ENCODE measurements at places on chromosomes 1 and 21. TPM values are rescaled to one million over a fixed set of nuclear protein-coding genes. Genes with fewer than 3 reads are reported as not detected.
A peak's percentile ranks its signal among the peaks of the same experiment; 100 is the strongest.

DISC1 gene
- total RNA-seq, result 16.0 TPM

C4BPA gene
- total RNA-seq, result not detected

DLGAP3 gene
- not detected for total RNA-seq

LMO4 gene
- 35.2 TPM for total RNA-seq

ARTN gene
- 1.1 TPM for total RNA-seq

FBXO44 gene
- total RNA-seq, result 29.6 TPM

PRDM16 gene
- 7.4 TPM for total RNA-seq

DNA sequence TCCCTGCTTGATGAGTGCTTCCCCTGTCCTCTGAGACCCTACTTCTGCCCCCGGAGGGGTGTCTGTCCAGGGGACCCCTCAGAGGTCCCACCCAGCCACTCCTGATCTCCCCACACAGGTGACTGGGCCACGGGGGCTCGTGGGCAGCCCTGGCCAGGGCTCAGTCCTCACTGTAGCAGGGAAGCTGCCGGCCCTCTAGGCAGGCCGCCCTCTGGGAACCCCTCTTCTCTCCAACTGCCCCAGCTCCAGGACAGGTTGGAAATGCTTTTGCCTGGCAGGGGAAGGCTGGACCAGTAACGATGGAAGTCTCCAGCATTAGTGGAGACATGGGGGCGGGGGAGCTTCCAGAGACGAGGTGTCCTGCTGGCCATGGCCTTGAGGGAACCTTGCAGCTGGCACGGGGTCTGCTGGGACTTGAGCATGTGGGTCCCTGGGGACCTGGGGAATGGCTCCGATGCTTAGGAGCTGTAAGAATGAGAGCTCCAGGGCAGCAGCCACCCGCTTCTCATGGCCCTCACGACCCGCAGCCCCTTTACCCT is 3.1 kb upstream of the FNDC10 start:
- peak; percentile 77 for DNase-seq
- H3K27ac ChIP-seq, result no peak overlapping the region
- H3K4me1 ChIP-seq, result peaks cover 4% of the 10 kb centered on the region
- no peaks in the 10 kb centered on the region for H3K36me3 ChIP-seq

DNA sequence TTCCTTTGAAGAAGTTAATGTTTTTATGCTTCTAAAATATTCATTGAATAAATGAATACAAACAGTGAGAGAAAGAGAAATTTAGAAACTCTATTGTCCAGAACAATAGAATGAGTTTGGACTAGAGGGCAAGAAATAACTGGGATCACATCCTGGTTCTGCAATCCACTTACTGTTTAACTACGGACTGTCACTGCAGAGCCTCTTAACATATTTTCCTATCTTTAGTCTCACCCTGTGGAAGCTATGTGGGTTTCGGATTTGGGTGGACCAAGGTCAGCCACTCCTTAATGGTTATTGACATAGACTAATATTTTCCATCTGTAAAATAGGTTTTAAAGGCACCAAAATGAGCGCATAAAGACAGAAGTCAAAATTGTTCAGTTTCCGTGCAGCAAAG is 116.6 kb downstream of the UBE2U start:
- no peaks in the 10 kb centered on the region for H3K36me3 ChIP-seq
- no peaks in the 10 kb centered on the region for H3K4me1 ChIP-seq
- no peak overlapping the region for H3K4me3 ChIP-seq
- no peak for DNase-seq

DNA sequence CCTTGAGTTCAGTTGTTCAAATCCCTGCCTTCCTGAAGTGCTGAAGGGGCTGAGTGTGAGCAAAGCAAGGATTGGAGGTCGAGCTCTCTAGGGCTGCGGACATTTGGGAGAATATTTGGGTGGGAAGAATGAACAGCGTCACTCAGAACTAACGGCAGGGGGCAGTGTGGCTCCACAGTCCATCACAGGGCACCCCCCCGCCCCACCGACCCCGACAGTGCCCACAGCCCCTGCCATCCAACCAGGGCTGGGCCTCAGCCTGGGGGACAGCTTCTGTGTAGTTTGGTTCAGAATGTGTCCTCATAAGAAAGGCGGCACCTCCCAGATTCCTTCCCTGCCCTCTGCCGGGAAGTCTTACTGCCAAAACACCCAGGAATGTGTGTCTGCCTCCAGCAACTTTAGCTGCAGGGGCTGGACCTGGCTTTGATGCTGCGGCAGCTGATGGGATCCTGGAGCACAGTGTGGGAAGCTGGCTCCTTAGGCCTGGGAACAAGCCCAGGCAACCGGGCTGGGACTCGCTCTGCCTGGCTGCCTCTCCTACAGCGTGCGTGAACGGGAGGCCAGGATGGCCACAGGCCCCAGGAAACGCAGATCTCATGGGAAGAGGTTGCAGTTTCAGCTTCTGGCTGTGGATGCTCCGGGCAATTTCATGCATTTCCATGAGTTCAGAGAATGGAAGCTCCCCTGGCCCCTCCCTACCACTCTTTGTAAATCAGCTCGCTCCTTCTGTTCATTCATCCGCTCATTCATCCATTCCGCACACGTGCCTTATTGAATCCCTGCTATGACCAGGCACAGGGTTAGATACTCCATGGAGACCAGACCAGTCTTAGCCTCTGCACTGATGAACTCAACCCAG is 104.9 kb upstream of the TMPRSS2 start:
- no peak overlapping the region for H3K4me3 ChIP-seq
- no peaks in the 10 kb centered on the region for H3K27me3 ChIP-seq
- H3K4me1 ChIP-seq, result peaks cover 56% of the 10 kb centered on the region
- peak; percentile 96 for DNase-seq
- H3K36me3 ChIP-seq, result no peaks in the 10 kb centered on the region

DNA sequence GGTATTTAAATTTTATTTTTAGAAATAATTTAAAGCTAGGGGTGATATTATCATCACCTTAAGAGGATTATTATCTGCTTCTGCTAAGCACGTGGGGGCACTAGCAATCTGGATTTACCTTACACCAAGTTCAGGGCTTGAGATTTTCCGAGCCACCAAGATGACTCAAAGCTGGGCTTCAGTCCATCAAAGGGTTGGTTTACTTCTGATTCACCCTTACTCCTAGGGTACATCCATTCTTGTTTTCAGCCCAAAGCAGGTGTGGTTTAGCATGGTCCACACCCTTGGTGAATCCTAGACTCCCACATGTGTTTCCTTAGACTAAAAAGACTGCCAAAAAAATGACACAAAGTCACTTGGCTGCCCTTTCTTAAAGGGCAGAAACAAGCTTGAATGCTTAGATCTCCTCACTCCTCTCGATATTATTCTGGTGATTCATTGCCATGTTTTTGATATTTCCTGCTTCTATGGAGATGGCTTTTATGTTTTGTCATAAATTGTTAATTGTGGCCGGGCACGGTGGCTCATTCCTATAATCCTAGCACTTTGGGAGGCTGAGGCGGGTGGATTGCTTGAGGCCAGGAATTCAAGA is 9.8 kb upstream of the PRSS38 start:
- DNase-seq, result no peak
- no peak overlapping the region for H3K4me3 ChIP-seq
- H3K27ac ChIP-seq, result no peak overlapping the region
- H3K27me3 ChIP-seq, result peaks cover 74% of the 10 kb centered on the region
- H3K4me1 ChIP-seq, result peaks cover 2% of the 10 kb centered on the region

DNA sequence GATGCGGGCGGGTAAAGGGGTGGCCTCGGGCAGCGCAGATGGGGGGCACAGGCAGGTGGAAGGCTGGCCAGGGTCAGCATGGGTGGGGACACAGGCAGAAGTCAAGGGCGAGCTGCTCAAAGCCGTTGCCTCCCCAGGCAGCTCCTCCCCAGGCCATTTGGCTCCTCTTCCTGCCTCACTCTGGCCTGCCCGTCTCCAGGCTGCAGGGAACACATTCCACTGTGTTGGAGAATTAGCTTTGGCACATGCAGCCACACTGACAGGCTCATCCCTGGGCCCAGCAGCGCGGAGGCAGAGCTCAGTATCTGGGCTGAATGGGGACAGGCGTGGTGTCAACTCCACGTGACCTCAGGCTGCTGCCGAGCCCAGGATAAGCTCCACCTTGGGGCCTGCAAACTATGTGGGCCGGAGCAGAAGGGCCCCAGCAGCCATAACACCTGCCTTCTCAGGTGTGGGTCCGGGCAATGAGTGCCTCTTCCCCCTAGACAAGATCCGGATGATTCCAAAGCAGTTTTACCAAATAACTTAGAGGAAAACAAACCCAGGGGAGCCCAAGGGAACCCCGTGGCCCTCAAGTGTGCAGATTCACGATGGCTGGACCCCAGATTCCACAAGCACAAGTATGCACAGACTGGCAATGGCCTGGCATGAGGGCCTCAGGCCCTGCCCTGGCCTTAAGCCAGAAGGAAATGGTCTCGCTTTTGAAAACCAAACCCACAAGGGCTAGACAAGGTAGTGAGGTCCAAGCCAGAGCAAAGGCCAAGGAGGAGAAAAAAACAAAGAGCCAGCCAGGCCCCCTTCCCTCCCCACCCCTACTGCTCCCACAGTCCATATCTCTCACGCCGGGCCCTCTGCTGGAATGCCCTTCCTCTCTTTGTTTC is 40.2 kb downstream of the HSPG2 start:
- no peak overlapping the region for H3K4me3 ChIP-seq
- H3K36me3 ChIP-seq, result no peaks in the 10 kb centered on the region
- H3K27ac ChIP-seq, result peak overlapping the region; percentile 80
- H3K27me3 ChIP-seq, result no peaks in the 10 kb centered on the region
- H3K4me1 ChIP-seq, result peaks cover 62% of the 10 kb centered on the region

GRCh38 chr1:70331962-70332361 is 22.6 kb downstream of the ANKRD13C start:
- no peak overlapping the region for H3K27ac ChIP-seq
- no peak for DNase-seq
- H3K36me3 ChIP-seq, result peaks cover 13% of the 10 kb centered on the region
- no peaks in the 10 kb centered on the region for H3K27me3 ChIP-seq

GRCh38 chr1:60942896-60943638 is 139.3 kb upstream of the NFIA start:
- H3K36me3 ChIP-seq, result no peaks in the 10 kb centered on the region
- no peak overlapping the region for H3K27ac ChIP-seq
- no peaks in the 10 kb centered on the region for H3K4me1 ChIP-seq

- no peaks in the 10 kb centered on the region for H3K36me3 ChIP-seq
- no peak overlapping the region for H3K4me3 ChIP-seq
- no peaks in the 10 kb centered on the region for H3K4me1 ChIP-seq
- no peak overlapping the region for H3K27ac ChIP-seq
- H3K27me3 ChIP-seq, result peaks cover 18% of the 10 kb centered on the region
- DNase-seq, result no peak
These were observed 1.5 kb upstream of the FCRLA start for GRCh38 chr1:161705537-161705936.

- no peak overlapping the region for H3K27ac ChIP-seq
- H3K36me3 ChIP-seq, result peaks cover 8% of the 10 kb centered on the region
- DNase-seq, result no peak
- no peaks in the 10 kb centered on the region for H3K27me3 ChIP-seq
- no peak overlapping the region for H3K4me3 ChIP-seq
These were observed 111.0 kb downstream of the PDE9A start for GRCh38 chr21:42764443-42764760.

DNA sequence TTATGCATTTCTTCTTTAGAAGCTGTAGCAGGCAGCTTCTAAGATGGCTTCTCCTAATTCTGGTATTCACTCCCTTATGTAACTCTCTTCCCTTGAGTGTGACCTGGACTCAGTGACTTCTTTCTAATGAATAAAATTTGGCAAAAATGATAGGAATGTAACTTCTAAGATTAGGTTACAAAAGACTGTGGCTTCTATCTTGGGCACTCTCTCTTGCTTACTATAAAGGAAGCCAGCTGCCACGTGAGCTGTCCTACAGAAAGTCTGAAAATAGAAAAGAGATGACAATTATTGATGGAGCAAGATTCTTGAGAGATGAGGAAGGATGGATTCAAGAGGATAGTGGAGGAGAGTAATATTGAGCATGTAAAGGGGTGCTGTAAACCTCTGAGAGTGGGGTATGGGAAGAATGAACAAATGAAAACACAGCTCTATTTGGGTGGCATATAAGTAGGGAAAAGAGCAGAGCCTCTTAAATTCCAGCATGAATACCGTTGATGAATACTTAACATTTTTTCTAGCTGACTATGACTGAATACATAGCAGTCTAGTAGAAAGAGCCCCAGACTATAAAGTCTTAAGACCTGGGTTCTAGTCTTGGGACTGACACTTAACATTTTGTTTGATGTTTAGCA is 5.5 kb downstream of the TSEN15 start:
- H3K27ac ChIP-seq, result peak overlapping the region; percentile 89
- peak overlapping the region; percentile 46 for H3K4me3 ChIP-seq
- H3K27me3 ChIP-seq, result no peaks in the 10 kb centered on the region
- peaks cover 68% of the 10 kb centered on the region for H3K4me1 ChIP-seq
- peaks cover 20% of the 10 kb centered on the region for H3K36me3 ChIP-seq
- no peak for DNase-seq

DNA sequence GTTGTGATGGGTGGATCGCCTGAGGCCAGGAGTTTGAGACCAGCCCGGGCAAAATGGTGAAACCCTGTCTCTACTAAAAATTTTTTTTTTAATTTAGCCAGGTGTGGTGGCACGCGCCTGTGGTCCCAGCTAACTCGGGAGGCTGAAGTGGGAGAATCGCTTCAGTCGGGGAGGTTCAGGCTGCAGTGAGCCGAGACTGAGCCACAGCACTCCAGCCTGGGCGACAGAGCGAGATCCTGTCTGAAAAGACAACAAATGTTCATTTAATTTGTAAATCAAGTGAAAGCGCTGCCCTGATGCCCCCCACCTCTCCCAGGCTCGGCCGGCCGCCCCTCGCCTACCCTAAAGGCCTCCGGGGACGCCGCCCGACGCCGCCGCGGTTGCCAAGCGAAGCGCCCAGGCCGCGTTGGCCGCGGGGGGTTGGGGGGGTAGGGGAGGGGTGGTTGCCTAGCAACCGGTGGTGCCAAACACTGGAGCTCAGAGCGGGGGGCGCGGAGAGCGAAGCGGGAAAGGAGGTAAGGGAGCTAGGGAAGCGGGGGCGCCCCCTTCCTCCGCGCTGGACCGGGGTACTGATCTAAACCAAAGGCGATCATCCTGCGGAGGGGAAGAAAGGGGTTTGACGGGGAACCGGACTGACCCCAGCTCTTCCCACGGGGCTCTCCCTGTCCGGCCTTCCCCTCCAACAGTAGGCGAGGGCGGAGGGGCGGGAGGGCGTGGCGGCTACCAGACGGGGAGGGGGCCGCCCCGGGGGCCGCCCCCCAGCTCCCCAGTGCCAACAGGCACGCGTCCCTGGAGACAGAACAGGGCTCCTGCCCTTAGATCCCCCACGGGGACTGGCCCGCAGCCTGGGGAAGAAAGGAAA is at the start of gene TEKT2:
TSS of gene TEKT2 (plus strand) at position 460 of the 862 bp plus-strand sequence. CDS start 828 bp downstream, outside the sequence.
- no peaks in the 10 kb centered on the region for H3K36me3 ChIP-seq
- H3K27me3 ChIP-seq, result peaks cover 3% of the 10 kb centered on the region
- peak within 1 kb of the TSS; percentile 73 for H3K4me3 ChIP-seq
- H3K27ac ChIP-seq, result peak within 1 kb of the TSS; percentile 66

Data from osteocyte (in vitro differentiated cells).